ENCODE measurements at places on chromosomes 5 and 9.
A peak's percentile ranks its signal among the peaks of the same experiment; 100 is the strongest.

DNA sequence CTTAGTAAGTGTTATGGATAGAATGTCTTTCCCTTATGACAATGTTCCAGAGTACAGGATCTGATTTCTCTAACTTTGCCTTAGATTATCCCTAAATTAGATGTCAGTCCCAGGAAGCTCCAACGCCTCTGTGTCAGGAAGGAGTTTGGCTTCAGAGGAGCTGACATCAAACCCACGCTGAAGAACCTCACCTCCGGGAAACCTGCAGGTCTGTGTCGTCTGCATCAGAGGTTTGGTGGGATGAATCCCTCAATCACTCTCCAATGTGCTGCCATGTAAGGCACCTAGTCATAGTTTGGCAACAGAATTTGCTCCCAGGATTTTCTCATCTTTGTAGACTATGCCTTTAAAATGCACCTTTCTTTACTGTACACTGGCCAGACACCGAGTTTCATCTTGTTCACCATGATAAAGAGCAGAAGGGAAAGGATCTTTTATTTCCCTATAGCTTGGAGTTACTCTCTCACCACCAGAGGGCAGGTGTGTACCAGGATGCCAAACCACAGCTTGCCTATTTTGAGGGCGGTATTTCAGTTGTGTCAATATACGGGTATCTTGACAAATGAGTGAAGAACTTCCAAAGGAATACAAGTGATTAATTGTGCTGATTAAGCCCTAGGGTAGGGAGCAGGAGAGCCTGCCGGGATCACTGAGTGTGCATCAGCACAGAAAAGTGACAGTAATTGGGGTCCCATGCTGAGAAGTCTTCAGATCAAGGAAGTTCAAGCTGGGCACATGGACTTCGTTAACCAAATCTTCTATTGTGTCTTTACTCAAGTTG is 23.4 kb downstream of the MINAR2 start:
- DNase-seq = peak; percentile 66

GRCh38 chr9:133184971-133185370 is 21.3 kb upstream of the GBGT1 start:
- peak; percentile 62 for DNase-seq

DNA sequence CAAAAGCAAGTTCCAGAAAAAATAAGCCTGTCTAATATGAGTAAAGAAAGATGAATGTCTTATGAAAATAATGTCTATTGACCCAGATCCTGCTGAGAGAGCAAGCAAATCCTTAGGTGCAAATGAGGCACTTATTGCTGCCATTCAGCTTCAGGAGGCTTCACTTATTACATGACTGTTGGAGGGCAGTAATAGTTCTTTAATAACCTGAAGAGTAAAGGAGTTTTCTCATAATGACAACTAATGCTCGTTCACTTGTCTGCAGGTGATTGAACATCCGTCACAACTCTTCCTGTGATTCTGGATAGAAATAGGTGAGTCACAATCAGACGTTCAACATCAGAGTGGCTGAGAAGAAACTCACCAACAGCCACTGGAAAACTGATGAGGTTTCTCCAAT is 58.3 kb downstream of the SPOCK1 start:
- no peak for DNase-seq

GRCh38 chr9:134473141-134474054 is 147.1 kb downstream of the RXRA start:
- no peak for DNase-seq

GRCh38 chr5:173010021-173010420 is 26.4 kb downstream of the ATP6V0E1 start:
- no peak for DNase-seq

DNA sequence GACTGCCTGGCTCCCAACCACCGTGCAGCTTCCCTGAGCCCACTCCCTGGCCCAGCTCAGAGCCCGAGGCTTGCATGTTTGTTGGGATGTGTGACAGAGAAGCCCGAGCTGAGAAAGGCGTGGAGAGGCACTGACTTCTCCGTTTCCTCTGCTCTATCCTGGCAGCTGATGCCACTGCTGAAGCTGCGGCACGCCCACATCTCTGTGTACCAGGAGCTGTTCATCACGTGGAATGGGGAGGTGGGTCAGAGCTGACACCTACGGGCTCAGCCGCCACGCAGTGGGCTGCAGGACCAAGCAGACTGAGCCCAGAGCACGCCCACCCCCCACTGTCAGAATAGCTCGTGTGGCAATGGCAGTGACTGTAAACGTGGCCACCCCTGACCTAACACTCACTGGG is 9.3 kb downstream of the STKLD1 start:
- DNase-seq = no peak

Data from activated CD4-positive, alpha-beta T cell treated with anti-CD3 and anti-CD28 coated beads, Interleukin-2, amount 10 ng/mL, durations not matched to agents 7 days and 5 days (primary cell).